ENCODE measurements at places on chromosomes 12 and 14.

- DNase-seq, result no peak
Measured at GRCh38 chr12:5511644-5512600, 80.0 kb downstream of the NTF3 start.

DNA sequence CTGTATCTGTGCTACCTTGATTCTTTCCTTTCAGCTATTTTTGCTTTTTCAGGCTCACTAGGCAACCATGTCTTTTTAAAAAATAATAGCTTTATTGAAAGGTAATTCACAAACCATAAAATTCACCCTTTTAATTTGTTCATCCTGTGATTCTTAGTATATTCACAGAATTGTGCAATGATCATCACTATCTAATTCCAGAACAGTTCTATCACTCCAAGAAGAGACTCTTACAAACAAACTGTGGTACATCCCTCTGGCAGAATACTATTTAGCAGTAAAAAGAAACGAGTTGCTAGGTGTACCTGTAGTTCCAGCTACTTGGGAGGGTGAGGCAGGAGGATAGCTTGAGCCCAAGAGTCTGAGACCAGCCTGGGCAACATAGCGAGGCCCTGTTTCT, 14.8 kb downstream of the CREBL2 start:
- DNase-seq, result no peak

- DNase-seq, result no peak
Measured at GRCh38 chr12:51896236-51896635, 8.3 kb downstream of the ANKRD33 start.

DNA sequence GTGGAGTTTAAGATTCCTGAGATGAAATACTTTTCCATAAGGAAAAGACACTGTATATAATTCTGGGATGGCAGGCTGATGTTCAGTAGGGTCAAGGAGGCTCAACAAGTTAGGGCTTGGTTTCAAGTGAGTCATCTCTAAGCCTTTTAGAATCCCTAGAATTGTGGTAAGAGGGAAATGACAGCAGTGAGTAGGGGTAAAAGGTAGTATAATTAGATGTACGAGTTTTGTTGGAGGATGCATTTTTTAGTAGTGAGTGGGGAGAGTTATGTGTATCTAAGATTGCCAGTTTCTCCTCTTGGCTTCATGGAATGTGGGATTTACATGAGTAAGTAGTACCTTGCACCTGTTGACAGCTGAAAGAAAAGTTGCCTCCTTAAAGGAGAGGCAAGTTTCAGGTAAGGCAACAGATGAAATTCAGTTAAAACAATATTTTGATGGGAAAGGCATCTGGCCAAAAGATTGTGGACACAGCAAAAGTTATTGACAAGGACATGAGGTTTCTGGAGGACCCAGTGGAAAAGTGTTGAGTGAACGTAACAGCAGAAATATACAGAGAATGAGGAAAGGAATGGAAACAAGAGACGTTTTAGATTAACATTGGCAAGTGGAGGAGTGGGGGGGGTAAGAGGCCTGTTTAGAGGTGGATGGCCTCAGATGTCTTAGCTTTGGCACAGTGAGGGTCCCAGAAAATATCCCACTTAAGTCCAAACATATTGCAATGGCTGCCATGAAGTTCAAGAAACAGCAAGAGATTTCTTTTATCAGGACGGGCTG, 21.8 kb downstream of the LMO3 start:
- no peak for DNase-seq

DNA sequence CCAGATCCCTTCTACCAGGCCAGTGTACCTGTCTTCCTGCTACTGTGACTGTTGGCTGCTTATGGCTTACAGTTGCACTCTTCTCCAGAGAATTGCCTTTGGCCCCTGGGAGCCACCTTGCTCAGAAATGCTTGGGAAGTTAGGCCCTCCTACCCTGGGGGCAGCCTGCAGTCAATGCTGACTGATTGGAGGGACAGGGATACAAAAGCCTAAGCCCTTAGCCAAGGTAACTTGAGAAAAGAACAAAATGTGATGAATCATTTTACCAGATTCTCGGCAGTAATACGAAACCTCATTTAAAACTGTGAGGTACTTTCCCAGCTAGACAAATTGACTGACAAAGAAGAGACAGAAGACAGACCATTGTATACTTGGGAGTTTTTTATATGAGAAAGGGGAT, 47.3 kb downstream of the PTCSC3 start:
- no peak for DNase-seq
